ENCODE measurements at places on chromosomes 3 and 15.
A peak's percentile ranks its signal among the peaks of the same experiment; 100 is the strongest.

GRCh38 chr15:70493787-70494516, 269.4 kb downstream of the UACA start:
- peak; percentile 61 for DNase-seq

- no peak for DNase-seq
These were observed 242.0 kb downstream of the SHQ1 start for GRCh38 chr3:72606005-72606800.

GRCh38 chr15:65110676-65111292, 4.2 kb downstream of the UBAP1L start:
- DNase-seq, result peak; percentile 95

- DNase-seq, result peak; percentile 81
These were observed 818.8 kb upstream of the LMCD1 start for GRCh38 chr3:7682822-7683229.

GRCh38 chr3:197889204-197889930, 60.6 kb upstream of the RPL35A start:
- no peak for DNase-seq

DNA sequence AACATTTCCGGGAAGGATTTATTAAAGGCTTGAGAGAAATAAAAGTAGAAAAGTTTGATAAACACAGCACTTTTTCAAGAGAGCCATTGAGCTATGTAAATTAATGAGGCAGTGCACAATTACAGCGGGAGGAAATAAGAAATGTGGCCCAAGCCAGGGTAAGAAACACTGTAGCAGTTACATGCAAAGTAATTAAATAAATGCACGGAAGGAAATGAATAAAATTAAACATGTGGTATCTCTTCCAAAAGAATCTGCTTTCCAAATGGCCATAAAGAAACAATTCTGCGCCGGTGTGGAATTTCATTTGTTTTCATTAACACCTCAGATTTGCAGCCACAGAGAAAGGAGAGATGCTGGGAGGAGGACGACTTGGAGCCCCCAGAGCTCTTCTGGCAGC, 35.3 kb downstream of the ZPLD1 start:
- no peak for DNase-seq

GRCh38 chr3:19934098-19934566, at the start of gene EFHB:
TSS of gene EFHB (minus strand) at chr3:19934217. CDS start at chr3:19934018, 199 bp downstream.
- DNase-seq, result peak; percentile 28

GRCh38 chr3:155790272-155790925, 15.7 kb downstream of the C3orf33 start:
- DNase-seq, result no peak

GRCh38 chr3:108475220-108475782, 35.1 kb downstream of the MYH15 start:
- no peak for DNase-seq

- peak; percentile 100 for DNase-seq
These were observed 57.5 kb upstream of the LMCD1 start for GRCh38 chr3:8443829-8444791.

DNA sequence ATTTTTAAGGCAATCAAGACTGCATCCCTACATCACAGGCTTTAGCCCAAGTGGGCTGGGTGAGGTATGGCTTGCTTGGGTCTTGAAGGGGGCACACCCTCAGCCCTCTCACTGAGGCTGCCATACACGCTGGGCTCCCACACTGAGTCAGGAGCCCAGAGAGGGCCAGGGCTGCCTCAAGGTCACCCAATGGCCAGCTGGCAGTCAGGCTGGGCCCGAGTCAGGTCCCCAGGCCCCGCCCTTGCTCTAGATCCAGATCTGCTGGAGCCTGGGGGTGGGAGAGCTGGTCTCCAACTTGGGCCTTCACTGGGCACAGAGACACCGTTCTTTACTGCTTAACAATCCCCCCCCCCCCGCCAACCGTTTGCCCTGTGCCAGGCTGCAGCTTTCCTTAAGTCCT, 88.1 kb downstream of the IQSEC1 start:
- DNase-seq, result no peak

GRCh38 chr15:33154351-33155166, 40.0 kb downstream of the FMN1 start:
- peak; percentile 58 for DNase-seq

DNA sequence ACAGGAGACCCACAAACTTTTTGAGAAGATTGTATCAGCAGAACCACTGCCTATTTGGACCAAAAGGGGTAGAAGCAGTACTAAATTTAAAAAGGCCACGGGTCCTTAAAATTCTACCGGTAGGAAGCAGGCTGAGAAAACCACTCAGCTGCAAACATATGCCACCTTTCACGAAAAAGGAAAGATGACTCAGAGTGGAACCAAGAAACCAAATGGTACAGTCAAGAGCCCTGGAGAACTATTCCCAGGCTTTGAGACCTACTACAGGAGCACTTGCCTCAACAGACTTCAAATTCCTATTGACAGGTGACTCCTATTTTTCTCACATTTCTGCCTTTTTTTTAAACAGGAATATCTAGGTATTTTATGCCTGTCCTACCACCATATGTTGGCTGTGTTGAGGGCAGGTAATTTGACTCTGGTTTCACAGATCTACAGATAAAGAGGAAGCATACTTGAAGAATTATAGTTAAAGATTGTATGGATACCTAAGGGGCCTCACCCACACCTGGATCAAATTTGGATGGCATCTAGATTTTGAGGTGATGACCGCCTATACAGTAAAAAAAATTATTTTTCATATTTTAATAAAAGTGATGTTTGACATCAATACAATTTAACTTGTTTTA, 10.1 kb downstream of the GOLIM4 start:
- DNase-seq, result no peak

DNA sequence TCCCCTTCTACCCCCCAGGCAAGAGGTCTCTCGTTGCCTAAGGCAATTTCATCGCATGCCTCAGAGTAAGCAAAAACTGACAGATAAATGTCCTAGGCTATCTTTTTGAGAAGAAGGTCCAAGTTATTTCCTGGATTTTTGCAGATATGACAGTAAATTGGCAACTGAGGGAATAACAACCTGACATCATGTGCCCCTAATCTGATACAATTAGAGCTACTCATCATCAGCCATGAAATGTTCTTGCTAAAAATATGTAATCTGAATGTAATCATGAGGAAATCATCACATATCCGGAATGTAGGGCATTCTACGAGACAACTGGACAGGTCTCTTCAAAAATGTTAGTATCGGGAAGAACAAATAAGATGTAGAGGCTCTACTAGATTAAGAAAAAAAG, 44.1 kb downstream of the TNIK start:
- peak; percentile 65 for DNase-seq

GRCh38 chr15:73607843-73608242, 25.3 kb downstream of the NPTN start:
- DNase-seq, result no peak

- DNase-seq, result no peak
These were observed 17.8 kb upstream of the UTS2B start for GRCh38 chr3:191348098-191348497.

GRCh38 chr15:41562784-41563198, 3.8 kb downstream of the TYRO3 start:
- DNase-seq, result no peak

DNA sequence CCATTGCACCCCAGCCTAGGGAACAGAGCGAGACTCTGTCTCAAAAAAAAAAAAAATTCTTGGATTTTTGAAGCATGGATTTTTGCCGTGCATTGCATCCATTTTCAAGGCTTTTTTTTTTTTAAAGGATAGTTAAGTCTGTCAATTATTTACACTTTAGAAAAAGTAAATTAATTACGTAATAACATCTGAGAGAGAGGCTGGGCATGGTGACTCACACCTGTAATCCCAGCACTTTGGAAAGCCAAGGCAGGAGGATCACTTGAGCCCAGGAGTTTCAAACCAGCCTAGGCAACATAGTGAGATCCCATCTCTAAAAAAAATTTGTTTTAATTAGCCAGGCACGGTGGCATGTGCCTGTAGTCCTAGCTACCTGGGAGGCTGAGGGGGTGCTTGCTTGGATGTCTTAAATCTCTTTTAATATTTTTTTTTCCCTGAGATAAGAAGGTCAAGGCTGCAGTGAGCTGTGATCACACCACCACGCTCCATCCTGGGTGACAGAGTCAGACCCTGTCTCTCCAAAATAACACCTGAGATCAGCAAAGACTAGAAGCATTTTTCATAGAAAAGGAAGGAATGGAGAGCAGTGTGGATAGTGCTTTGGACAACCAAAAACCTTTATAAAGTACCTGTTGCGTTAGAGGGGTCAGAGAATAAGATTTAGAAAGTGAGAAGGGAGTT, 6.8 kb upstream of the SENP7 start:
- DNase-seq, result no peak

DNA sequence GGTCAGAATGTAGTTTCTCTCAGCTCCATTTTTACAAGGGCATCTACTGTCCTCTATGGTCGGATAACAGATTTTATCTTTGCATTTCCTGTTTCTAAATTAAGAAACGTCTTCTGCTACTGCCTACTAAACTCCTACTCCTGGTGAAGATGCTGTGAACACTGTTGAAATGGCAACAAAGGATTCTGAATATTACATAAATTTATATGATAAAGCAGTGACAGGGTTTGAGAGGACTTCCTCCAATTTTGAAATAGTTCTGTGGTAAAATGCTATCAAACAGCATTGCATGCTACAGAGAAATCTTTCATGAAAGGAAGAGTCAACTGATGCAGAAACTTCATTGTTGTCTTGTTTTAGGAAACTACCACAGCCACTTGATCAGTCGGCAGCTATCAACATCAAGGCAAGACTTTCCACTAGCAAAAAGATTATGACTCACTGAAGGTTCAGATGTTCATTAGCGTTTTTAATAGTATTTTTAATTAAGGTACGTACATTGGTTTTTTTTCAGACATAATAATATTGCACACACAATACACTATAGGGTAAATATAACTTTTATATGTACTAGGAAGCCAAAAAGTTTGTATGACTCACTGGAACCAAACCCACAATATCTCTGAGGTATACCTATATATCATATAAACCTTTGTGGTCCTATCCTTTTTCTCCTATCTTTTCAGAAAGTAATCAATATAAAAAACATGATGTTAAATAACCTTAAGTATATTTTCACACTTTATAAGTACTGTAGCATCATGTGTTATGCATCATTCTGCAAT, 156.1 kb downstream of the STAG1 start:
- DNase-seq, result peak; percentile 7

DNA sequence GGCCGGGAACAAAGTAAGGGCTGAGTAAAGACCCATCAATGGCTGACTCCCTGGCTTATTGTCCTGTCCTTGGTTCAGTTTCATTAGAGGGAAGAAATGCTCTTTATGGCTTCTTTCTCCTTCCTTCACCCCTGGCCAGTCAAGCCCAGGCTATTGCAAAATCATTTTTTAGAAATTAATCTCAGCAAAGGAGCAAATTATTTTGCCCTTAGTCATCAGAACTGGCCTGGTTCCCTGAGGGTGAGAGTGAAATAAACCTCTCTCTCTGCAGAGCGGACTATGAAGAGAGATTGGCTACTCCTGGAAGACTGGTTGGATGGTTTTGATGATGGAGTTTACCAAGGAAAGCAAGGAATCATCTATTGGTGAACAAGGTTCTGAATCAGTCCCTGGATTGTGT, 52.7 kb upstream of the OXTR start:
- peak; percentile 89 for DNase-seq

GRCh38 chr3:125375950-125376679, 990 bp upstream of the ZNF148 start:
- peak; percentile 56 for DNase-seq

GRCh38 chr15:56758770-56759449, 25.6 kb upstream of the ZNF280D start:
- DNase-seq, result peak; percentile 83

GRCh38 chr15:75307778-75308390, 25.2 kb downstream of the GOLGA6D start:
- peak; percentile 16 for DNase-seq

GRCh38 chr3:72174040-72174439, 389.1 kb upstream of the PROK2 start:
- DNase-seq, result no peak
